ENCODE measurements at places on chromosomes 6 and 20. TPM values are rescaled to one million over a fixed set of nuclear protein-coding genes. Genes with fewer than 3 reads are reported as not detected.

- H3K27ac ChIP-seq, result no peak overlapping the region
- H3K27me3 ChIP-seq, result no peaks in the 10 kb centered on the region
- no peak for DNase-seq
- H3K4me1 ChIP-seq, result no peaks in the 10 kb centered on the region
Measured at GRCh38 chr6:167565388-167565787, 240.5 kb downstream of the TTLL2 start.

GRCh38 chr6:52588087-52588709 is 11.3 kb upstream of the TRAM2 start:
- DNase-seq, result no peak
- H3K4me1 ChIP-seq, result no peaks in the 10 kb centered on the region
- H3K27me3 ChIP-seq, result no peaks in the 10 kb centered on the region
- no peak overlapping the region for H3K27ac ChIP-seq
- H3K36me3 ChIP-seq, result no peaks in the 10 kb centered on the region

DNA sequence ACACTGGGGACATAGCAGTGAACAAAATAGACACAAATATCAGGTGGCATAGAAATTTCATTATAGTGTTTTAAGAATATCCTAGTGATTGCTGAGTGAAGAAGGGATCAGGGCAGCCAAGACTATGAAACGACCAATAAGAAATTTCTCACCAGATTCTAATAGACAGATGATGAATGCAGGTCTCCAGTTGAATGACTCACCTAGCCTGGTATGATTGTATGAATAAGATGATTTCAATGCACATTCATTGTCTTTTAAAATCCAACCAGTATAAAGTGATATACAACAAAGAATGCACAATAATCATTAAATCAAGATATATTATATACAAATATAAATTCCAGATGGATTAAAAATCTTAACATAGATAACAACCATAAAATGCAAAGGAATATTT is 124.5 kb upstream of the TENT5A start:
- no peaks in the 10 kb centered on the region for H3K27me3 ChIP-seq
- H3K4me3 ChIP-seq, result no peak overlapping the region
- no peak overlapping the region for H3K27ac ChIP-seq
- H3K36me3 ChIP-seq, result no peaks in the 10 kb centered on the region
- no peak for DNase-seq
- no peaks in the 10 kb centered on the region for H3K4me1 ChIP-seq

DNA sequence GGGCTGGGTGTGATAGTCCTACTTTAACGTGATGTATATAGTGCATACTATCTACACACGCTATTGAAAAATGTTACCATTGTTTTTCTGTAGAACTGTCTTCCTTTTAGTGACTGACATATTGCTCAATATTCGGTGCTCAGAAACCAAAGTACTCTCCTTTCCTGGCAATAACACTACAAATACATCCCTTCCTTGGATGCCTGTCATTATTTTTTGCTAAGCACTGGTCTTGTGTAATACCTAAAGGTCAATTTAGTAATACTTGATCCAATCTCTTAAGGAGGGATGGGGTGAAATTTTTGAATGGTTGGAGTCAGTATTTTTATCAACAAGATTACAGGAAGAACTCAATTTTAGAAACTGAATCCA is 23.9 kb downstream of the CNR1 start:
- no peaks in the 10 kb centered on the region for H3K27me3 ChIP-seq
- H3K4me3 ChIP-seq, result no peak overlapping the region
- no peak for DNase-seq
- no peaks in the 10 kb centered on the region for H3K36me3 ChIP-seq
- H3K4me1 ChIP-seq, result no peaks in the 10 kb centered on the region

DNA sequence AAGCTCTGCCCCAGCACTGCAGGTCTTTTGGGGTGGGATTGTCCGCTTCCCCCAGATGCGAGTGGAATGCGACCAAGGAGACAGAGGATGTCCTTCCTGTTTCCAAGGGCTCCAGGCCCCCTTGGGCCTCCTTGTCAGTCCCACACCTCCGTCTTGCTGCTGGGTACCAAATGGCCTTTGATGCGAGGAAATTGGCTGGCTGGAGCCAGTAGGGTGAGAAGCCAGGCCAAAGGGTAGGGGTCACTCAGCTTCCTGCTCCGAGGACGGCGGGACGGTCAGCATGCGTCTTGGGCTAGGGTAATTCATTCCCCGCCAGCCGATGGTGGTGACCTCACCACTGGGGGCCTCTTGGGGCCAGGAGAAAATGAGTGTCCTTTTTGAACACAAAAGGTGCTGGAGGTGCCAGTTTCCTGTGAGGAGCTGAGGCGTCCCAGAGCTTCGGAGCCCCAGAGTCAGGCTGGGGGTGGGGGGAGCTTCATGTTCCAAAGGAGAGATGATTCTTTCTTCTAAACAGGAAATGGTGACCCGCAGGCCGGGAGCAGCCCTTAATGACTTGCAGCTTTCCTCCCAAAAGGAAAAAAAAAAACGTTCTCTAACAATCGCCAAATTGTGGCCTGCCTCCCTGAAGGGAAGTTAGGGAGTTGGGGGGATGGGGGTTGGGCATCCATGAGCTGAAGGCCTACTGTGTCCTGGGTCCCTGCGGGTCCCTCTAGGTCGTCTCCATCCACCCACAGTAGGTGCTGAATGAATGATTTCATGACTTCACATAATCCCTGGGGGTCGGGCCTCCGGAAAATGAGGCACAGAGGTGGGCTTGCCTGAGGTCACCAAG is 6.7 kb downstream of the SNAI1 start:
- H3K36me3 ChIP-seq, result no peaks in the 10 kb centered on the region
- no peak overlapping the region for H3K27ac ChIP-seq
- DNase-seq, result peak; percentile 45

DNA sequence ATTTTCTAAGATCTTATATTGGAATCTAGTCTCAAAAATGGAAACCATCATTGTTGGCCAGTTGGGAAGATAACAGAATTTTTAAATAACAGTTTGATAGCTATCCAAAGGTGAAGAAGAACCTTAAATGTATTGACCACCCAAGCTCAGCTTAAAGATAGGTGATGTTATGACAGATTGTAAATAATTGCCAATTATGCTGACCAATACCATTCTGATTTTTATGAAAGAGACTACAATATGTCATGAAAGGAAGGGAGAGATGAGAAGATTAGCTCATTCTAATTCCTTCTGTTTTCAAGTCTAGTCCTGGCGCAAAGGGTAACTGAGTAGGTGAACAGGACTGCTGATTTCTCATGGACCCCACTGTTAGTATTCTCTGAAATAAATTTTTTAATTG is 5.7 kb upstream of the TAB2 start:
- H3K27ac ChIP-seq, result no peak overlapping the region
- H3K36me3 ChIP-seq, result no peaks in the 10 kb centered on the region
- no peaks in the 10 kb centered on the region for H3K27me3 ChIP-seq
- DNase-seq, result no peak
- no peaks in the 10 kb centered on the region for H3K4me1 ChIP-seq
- no peak overlapping the region for H3K4me3 ChIP-seq

ETV7 gene
- polyA plus RNA-seq, result 7.4 TPM

GRCh38 chr6:30951907-30952469 is 11.2 kb downstream of the MUCL3 start:
- H3K4me1 ChIP-seq, result peaks cover 3% of the 10 kb centered on the region
- peaks cover 40% of the 10 kb centered on the region for H3K27me3 ChIP-seq
- DNase-seq, result no peak
- H3K27ac ChIP-seq, result no peak overlapping the region
- H3K4me3 ChIP-seq, result no peak overlapping the region

GRCh38 chr20:3222635-3223600 is 13.6 kb downstream of the ITPA start:
- H3K4me1 ChIP-seq, result peaks cover 3% of the 10 kb centered on the region
- peaks cover 6% of the 10 kb centered on the region for H3K36me3 ChIP-seq
- no peak overlapping the region for H3K4me3 ChIP-seq
- no peaks in the 10 kb centered on the region for H3K27me3 ChIP-seq
- DNase-seq, result peak; percentile 35

DNA sequence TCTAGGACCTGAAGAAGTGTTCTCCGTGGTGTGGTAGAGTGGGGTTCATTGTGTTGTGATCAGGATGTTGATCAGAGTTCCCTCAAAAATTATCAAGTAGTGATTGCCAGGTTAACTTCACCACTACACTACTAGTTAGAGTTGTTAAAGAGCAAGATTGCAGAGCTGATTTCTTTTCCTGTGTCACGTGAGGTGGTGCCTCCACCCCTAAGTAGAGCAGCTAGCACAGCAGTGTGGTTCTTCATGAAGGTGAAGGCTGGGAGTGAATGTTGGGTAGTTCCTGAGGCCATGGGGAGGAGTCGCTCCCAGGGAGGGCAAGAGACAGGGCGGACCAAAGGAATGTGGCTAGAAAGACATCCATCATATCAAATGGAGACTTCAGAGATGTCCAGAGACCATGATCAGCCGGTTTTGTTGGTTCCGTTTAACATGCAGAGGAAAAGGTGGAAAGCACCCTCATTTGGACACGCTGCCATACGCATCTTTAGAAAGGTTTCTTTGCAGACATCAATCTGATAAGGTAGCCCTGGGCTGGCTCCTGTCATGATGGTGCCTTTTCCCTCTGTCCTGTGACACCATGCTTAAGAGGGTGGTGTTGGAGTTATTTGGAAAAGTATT is 79.2 kb upstream of the IYD start:
- DNase-seq, result no peak
- H3K36me3 ChIP-seq, result no peaks in the 10 kb centered on the region
- no peaks in the 10 kb centered on the region for H3K4me1 ChIP-seq
- H3K4me3 ChIP-seq, result no peak overlapping the region

DNA sequence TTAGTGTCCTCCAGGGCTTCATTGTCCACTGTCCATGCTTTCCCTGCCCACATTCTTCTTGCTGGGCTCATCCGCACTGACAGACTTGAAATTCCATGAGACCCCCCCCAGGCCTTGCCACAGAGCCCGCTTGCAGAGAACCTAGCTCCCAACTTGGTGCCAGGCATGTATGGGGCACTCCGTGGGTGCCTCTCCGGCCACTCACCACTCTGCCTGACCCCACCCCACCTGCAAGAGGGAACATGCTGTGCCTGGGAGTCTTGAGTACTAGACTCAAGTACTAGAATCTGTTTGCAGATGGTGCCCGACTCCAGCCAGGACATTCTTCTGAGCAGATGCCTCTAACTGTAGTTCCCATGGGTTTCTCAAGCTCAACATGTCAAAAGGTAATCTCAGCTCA is 47.9 kb downstream of the TRERF1 start:
- peaks cover 40% of the 10 kb centered on the region for H3K4me1 ChIP-seq
- no peaks in the 10 kb centered on the region for H3K36me3 ChIP-seq
- no peak for DNase-seq
- H3K27ac ChIP-seq, result peak overlapping the region; percentile 91

PSORS1C1 gene
- 7.8 TPM for polyA plus RNA-seq

- no peaks in the 10 kb centered on the region for H3K4me1 ChIP-seq
- no peak overlapping the region for H3K4me3 ChIP-seq
- H3K27me3 ChIP-seq, result no peaks in the 10 kb centered on the region
- no peak for DNase-seq
- no peak overlapping the region for H3K27ac ChIP-seq
Measured at GRCh38 chr6:105836889-105837288, 249.2 kb upstream of the PRDM1 start.

GRCh38 chr6:34150766-34151165 is 4.9 kb upstream of the GRM4 start:
- H3K4me3 ChIP-seq, result no peak overlapping the region
- no peaks in the 10 kb centered on the region for H3K4me1 ChIP-seq
- peaks cover 23% of the 10 kb centered on the region for H3K27me3 ChIP-seq
- H3K36me3 ChIP-seq, result no peaks in the 10 kb centered on the region
- DNase-seq, result no peak
- H3K27ac ChIP-seq, result no peak overlapping the region

DNA sequence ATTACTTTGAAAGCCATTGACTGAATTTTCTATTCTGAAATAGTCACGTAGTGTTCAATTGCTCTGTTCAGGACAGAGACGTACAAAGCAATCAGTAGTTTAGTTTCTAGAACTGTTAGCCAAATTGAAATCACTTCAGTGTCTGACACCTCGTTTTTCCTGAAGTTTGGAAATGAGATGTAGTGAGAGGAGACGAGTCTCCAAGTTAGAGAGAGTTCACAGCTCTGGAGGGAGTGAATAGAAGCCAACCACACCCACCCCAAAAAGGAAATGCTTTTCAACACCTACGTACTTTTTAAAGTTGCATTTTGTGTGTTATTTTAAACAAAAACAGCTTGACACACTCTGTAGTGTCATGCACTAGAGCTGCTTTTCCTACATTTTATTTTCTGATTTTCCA is 296.0 kb downstream of the ADGRG6 start:
- H3K4me3 ChIP-seq, result no peak overlapping the region
- H3K36me3 ChIP-seq, result no peaks in the 10 kb centered on the region
- peaks cover 5% of the 10 kb centered on the region for H3K27me3 ChIP-seq
- no peaks in the 10 kb centered on the region for H3K4me1 ChIP-seq
- no peak overlapping the region for H3K27ac ChIP-seq

DBNDD2 gene
- 98.6 TPM for polyA plus RNA-seq

DNA sequence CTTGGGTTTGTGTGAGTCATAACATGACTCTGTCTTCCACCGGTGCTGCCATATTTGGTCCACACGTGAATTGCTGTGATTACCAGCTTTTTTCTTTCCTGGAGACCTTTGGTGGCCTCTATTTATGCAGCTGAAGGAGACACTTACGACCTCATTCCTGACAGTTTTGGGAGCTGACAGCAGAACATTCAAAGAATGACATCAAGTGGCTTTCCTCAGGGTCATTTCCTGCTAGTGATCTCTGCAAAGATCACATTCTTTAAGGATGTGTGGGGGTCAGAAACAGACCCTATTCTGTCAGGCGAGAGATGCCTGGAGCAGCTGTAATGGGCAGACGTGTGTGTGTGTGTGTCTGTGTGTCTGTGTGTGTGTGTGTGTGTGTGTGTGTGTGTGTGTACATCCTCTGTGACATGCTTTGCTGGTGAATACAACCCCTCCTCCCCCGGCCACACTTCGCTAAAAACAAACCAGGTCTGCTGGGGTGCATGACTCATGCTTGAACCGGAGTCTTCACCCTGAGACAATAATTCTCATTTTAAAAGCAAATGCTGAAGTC is 115.6 kb downstream of the TMEM170B start:
- H3K4me1 ChIP-seq, result no peaks in the 10 kb centered on the region
- no peaks in the 10 kb centered on the region for H3K36me3 ChIP-seq
